Right kidney (tissue), 9 donors: ENCODE measurements at places on chromosomes 12 and 14.
A peak's percentile ranks its signal among the peaks of the same experiment; 100 is the strongest.

- DNase-seq, result no peak
Measured at GRCh38 chr12:74626397-74626796, 88.8 kb downstream of the ATXN7L3B start.

GRCh38 chr14:104440297-104440956, 139.1 kb upstream of the C14orf180 start:
- DNase-seq, result no peak

GRCh38 chr12:25200703-25201102, 5.7 kb downstream of the ETFRF1 start:
- no peak for DNase-seq

DNA sequence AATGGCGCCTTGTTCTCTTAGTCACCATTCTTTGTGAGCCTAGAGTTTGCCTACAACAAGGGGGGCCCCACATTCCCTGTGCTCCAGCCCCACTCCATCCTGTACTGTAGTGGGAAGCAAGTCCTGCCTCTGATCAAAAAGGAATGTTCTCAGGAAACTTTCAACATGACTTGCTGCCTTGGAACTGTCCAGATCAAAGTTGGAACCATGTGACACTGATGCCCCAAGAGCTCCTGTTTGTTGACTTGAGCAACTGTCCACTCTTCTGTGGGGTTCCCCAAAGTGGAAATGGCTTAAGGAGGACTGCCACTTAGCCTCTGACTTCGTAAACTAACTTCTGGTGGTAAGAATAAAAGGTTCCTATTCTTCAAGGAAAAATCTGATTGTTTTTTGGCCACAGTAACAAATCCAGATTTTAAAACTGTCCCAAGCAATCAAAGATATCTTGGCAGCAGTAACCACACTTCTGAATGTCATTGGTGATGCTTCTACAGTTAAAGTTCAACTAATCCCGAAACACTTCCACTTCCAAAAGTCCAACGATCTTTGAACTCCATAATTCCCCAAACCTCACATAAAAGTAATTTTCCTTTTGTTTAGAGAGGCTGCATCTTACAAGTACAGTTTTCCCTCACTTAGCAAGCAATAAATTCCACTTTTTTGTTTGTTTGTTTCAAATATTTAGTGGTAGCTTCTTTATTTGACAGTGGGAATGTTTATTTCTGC, 67.2 kb downstream of the PAH start:
- no peak for DNase-seq

DNA sequence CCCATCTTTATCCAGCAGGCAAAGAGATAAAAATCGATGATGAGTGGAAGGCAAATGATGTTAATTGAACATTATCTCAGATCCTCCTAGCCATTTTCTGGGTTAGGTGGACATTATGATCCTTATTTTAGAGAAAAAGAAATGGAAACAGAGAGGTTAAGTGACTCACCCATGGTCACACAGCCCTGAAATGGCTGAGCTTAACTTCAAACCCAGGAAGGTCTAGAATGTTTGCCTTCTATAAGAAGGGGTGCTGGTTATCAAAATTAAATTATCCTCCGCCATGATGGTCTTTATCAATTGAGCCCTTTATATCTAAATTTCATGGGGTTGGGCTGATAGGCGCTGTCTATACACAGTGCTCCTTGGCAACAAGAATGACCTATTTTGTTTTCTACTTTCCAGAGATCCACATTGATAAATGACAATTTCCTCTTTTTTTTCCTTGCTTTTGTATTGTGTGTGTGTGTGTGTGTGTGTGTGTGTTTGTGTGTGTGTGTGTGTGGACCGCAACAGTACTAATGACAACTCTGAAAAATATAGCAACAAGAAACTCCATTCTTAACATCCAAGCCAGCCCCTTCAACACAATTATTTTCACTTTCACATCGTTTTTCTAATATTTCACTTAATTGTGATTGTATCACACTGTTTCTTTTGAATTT, 571.9 kb downstream of the VRK1 start:
- no peak for DNase-seq

DNA sequence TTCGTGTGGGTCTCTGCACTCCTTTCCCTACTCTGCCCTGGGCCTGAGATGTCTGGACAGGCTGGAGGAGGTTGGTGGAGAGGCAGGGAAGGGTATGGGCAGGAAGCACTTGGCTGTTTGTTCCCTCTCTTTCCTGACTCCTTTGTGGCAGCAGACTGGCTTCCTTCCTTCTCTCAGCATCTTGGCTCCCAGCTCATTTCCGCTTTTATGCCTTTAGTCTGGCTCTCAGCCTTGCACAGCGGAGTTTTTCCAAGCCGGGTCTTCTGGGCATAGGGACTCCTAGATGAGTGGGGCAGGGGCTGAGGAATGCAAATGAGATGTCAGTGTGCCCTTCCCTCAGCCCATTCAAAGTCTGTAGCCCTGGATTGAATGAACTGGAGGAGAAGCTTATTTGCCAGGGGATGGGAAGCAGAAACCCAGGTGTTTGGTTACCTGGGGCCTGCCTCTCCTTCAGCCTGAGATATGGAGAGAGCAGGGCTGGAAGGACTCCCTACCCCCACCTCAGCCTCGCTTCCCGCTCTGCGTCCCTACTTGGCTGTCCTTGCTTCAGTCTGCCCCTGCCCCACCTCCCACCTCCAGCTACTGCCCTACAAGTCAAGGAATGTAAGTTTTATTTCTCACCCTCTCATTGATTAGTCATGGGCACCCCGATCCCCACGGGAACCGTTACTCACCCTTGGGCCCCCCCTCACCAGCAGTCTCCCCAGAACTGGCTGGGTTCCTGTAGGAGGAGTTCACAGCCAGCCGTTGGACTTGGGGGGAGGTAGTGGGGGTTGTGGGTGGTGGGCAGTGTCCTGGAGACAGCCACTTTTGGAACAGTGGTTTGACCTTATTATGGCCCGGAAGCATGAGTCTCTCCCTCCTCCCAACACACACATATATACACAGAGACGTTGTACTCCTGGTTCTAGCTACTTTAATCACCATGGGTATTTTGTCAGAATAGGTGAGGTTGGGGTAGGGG, 9.3 kb upstream of the ITGA5 start:
- no peak for DNase-seq

GRCh38 chr12:108116699-108117098, 12.4 kb upstream of the WSCD2 start:
- DNase-seq, result no peak

GRCh38 chr12:88549929-88550328, 30.3 kb downstream of the KITLG start:
- DNase-seq, result no peak

DNA sequence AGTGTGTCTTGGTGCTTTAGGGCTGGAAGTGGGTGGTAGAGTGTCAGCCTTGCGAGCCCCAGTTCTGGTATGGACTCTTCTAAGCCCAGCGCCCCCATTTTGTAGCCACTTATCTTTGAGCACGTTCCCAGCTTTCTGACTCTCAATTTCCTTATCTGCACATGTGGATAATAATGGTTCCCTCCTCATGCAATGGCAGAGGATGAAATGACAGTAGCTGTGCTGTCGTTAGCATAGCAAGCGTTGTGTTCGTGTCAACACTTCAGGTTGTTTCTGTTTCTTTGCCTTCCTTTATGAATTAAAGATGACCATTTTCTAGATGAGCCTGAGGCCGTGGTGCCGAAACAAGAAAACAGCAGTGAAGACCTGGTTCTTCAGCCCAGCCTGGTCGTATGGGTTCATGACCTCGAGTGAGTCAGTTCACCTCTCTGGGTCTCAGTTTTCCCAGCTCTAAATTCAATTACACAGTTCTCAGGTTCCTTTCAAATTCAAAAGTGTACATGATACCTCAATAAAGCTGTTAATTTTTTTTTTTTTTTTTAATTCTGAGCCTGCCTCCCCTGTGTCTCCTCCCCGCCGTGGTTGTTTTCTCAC, 233.0 kb downstream of the SLC41A2 start:
- no peak for DNase-seq

DNA sequence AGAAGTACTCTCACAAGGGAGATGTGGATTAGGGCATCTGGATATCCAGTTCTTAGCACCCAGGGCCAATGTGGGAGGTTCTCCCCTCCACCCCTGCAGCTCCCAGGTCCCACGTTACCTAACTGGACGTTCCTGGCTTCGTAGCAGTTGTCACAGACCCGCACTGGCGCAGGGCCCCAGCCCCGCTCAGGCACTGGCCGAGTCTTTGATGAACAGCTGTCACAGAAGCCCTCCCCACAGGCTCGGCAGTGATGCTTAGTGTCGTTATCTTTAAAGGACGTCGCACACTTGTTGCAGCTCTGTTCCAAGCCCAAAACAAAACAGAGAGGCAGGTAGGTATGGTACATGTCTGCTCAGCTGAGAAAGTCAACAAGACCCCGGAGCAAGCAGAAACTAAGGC, 48.4 kb downstream of the DCAF4 start:
- no peak for DNase-seq

DNA sequence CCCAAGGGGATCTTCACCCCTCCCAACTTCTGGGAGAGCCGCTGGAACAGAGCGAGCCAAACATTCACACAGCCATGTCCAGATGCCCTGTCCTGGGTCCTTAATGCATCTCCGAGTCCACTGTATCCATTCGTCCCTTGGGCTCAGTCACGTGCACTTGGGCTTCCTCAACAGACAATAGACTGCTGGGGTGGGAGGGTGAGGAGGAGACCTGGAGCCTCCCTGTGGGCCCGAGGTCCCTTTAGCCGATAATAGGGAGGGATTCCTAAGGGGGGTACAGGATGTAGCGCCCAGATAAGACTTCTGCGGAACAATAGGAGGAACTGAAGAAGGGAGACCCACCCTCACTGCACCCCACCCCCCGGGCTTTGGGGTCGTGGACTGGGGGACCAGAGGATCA, 6.7 kb downstream of the ARHGEF25 start:
- DNase-seq, result no peak

- peak; percentile 56 for DNase-seq
Measured at GRCh38 chr12:2960390-2960956, 1.3 kb downstream of the TEAD4 start.

DNA sequence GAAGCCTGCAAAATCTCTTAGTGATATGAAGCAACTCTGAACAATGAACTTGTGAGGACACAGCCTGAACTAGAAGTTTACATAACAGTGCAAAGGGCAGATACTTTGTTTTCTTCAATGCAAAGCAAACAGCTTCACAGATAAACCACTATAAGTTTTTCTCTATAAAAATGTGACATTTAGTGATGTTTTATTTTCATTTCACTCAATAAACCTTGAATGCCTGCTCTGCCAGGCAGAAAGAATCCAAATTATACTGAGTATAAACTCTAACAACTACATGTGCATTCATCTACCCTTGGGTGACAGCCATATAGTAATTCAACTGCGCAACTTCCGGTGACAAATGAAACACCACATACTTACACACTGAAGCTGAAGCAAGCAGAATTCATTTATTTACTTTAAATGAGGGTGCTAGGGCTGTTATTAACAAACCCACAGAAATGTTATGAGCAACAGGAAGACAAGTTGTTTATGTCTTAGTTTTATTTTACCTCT, 10.3 kb downstream of the DCP1B start:
- no peak for DNase-seq

DNA sequence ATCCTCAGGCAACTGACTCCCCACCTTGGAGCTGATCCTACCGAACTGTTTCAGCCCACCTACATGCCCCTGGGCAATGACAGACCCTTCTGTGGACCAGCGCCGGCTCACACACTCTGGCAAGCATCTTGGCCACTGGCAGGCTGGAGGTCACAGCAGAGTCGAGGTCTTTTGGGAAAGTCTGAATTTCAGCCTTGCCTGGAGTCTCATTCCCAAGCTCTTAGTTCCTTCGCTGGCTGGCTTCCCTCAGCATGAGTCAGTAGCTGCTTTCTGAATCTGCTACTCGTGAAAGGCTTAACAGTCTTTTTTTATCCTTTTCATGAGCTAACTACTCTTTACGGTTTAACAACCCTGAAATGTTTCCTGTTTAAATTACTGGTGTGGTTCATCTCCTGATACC, 44.5 kb downstream of the ASCL4 start:
- DNase-seq, result no peak

DNA sequence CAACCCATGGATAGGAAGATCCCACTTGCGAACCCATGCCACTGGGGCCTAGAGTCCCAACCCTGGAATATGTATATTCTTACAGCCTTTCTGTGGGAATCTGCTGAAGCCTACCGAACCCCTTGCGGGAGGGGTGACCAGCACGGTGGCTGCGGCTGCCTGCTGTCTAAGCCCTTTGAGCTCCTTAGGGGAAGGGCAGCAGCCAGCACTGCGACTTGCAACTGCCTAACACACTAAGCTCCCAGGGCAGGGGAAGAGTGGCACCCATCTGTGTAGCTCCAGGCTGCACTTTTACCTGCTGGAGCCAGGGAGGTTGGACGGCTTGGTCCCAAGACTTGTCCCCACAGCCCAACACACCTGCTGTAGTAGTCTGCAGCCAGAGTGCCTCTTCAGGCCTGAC, 1968.7 kb upstream of the FLRT2 start:
- no peak for DNase-seq

- DNase-seq, result no peak
Measured at GRCh38 chr12:130590685-130591084, 125.4 kb downstream of the RIMBP2 start.

GRCh38 chr12:84537666-84538065, 374.9 kb downstream of the SLC6A15 start:
- no peak for DNase-seq

- no peak for DNase-seq
Measured at GRCh38 chr12:42660117-42660516, 70.6 kb upstream of the PRICKLE1 start.

DNA sequence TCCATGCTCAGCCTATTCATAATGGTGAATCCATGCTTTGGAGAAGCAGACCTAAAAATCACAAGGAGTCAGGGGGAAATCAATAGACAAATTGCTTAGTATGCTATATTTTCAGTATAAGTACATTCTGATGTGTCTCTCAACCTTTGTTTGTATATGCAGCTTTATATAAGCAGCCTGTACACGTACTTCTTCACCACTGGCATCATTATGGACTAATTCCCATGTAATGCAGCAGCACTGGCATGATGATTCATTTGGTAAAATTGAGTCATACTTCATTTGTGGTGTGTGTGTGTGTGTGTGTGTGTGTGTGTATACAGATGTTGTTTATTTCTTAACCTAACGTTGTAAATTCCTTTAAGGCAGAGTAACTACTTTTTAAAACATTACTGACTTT, 10.9 kb downstream of the DCP1B start:
- no peak for DNase-seq

GRCh38 chr12:61667676-61668075, 592.5 kb upstream of the USP15 start:
- no peak for DNase-seq

DNA sequence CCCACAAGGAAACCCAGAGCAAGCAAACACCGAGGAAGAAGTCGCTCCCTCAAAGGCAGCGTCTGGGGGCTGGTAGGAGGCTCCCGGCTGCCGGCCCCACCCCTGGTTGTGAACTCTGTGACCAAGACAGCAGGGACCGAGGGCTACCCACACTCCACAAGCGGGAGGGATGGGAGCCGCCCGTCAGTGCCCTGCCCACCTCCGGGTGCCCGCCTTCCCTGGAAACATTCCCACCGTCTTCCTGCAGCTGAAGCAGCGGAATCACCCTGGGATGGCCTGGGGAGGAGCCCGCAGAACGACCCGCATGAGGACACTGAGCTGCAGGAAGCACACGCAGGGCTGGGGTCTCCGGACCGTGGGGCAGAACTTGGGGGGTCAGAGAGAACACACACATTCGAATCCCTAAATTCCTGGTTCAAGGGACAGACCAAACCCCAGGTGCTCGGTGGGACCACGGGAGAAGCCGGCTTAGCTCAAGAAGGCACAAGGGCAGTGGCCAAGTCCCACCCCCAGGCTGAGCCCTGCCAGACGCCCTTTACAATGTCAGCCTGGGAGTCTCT, 33.5 kb upstream of the C14orf180 start:
- no peak for DNase-seq

- DNase-seq, result no peak
Measured at GRCh38 chr12:11805043-11805442, 155.6 kb downstream of the ETV6 start.
